ENCODE measurements at places on chromosomes 7 and 10.

- DNase-seq: no peak
Observed at GRCh38 chr7:78787854-78788253, 665.6 kb downstream of the MAGI2 start.

DNA sequence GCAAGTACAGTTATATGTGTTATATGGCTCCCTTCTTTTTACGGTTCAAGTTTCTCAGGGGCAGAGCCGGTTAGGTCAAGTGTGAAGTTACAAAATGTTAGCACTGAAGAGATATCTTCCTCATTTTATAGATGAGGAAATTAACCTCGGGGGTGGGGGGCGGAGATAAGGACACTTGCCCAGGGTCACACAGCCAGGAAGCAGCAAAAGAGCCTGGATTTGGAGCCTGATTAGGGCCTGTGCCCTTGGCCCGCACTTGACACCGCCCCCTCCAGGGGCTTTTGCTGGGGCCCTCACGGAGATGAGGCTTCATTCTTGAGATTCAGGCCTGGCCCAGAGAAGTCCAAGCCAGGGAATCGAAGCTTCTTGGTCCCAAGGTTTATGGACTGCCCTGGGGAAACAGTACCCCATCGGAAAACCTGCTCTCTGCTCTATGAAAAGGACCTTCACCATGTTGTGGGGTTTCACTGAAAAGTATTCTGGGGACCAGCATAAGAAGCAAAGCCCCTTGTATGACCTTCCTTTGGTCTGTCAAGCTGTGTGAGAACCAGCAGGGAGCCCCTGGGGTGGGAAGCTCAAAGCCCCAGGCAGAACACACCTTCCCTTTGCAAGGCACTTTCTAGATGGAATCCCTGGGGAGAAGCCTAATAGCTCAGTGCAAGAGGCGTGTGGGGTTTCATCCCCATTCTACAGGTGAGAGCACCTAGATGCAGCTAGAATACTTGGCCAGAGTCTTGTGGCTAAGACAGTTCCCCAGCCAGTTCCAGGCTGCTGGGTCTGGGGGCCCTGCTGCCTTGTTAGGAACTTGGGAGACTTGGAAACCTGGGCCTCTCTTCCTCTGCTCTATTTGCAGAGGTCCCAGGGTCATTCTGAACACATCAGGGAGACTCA, 21.9 kb downstream of the UNC5B start:
- no peak for DNase-seq

DNA sequence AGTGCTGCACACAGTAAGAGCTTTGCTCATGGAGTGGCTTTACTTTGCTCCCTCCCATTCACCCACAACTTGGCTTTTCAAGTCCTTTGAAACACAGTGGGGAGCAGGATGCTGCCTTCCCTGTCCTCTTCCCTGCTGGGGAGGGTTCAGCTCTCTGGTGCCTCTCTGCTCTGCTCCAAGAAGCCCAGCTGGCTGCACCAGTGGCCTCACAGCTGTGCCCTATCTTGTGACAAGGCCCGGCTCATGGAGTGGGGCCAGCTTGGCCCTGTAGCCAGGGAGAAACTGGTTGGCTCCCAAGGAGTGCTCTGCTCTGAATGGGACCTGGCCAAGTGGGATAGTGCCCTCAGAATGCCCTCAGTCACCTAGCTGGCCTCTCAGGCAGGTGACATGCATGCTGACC, 212.3 kb upstream of the ZMIZ1 start:
- no peak for DNase-seq

GRCh38 chr7:29359482-29360093, 165.0 kb downstream of the CHN2 start:
- no peak for DNase-seq

DNA sequence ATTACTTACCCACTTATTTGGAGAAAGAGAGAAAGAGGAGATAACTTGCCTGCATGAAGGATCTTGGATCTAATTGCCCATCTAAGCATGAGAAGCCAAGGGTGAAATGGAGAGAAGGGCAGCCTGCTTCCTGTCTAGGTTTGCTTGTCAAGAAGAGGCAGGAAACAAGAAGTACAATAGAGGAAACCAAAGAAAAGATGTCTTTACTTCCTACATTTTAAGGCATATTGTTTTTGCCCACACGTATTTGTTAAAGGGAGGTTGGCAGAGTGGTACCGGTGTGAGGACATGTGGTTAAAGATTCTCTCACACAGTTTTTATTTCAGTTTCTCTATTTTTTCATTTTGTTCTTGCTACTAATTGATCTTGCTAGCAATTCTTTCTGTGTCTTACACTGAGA, 6.0 kb upstream of the TAS2R38 start:
- DNase-seq: no peak
